ENCODE measurements at places on chromosomes 12 and 14. TPM values are rescaled to one million over a fixed set of nuclear protein-coding genes. Genes with fewer than 3 reads are reported as not detected.

DNA sequence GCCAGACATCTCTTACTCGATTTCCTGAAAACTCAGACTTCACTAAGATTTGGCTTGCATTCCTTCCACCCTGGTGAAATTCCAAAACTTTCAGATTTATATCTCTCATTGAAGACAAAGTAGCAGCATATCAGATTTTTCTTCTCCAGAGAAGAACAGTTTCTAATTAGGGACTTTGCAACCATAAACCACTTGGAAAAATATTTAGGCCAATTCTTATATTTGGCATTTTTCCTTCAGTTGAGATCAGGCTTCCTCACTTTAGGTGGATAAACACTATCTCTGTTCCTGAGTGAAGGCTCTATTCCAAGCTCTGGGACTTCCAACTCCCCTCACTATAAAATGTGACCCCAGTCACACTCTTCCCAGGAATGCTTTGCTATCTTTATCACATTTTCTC, 1434.3 kb upstream of the FLRT2 start:
- peak; percentile 72 for DNase-seq

GRCh38 chr14:79665556-79665955, 545.7 kb downstream of the DIO2 start:
- no peak for DNase-seq

- DNase-seq = no peak
Measured at GRCh38 chr12:47121146-47121545, 41.4 kb upstream of the AMIGO2 start.

GRCh38 chr14:26996246-26996645, 398.4 kb upstream of the NOVA1 start:
- no peak for DNase-seq

- peak; percentile 61 for DNase-seq
Measured at GRCh38 chr14:95217391-95217900, 60.1 kb upstream of the DICER1 start.

The CAPZA3 gene
- total RNA-seq = not detected

The AREL1 gene
- 27.4 TPM for total RNA-seq

GRCh38 chr12:27260746-27261145, 16.7 kb downstream of the STK38L start:
- DNase-seq = no peak

DNA sequence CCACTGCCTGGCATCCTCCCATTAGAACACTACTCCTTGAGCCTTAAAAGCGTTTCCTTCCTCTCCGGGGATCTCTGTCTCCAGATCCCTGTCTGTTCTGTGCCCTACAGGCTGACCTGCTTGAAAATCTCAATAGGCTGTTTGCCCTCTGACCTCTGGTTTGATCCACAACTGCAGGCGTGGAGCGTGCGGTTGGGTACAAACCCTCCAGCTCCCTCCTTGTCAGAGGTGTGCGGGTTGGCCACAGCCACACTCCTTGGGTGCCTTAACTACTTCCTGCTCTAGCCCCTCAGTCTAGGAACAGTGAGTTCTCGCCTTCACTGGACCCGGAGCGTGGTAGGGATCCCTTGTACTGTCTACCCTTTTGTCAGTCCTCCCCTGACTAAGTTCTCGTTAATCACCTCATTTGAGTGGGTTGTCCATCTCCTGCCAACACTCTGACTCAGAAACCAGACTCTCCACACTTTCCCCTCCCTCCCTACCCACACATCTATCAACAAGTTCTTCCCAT, 33.1 kb downstream of the CMKLR1 start:
- peak; percentile 7 for DNase-seq

- DNase-seq = no peak
Measured at GRCh38 chr14:71143381-71144290, 236.4 kb downstream of the PCNX1 start.

- DNase-seq = no peak
Measured at GRCh38 chr12:7061138-7061537, 620 bp downstream of the C1S start.

The GMPR2 gene
- total RNA-seq = 109 TPM

- DNase-seq = peak; percentile 87
Measured at GRCh38 chr12:111405859-111406473, at the start of gene SH2B3. Gene SH2B3, plus strand, starts transcription at chr12:111405923. Its CDS starts 12,223 bp downstream, at chr12:111418146.

The C1S gene
- total RNA-seq = under 0.01 TPM

DNA sequence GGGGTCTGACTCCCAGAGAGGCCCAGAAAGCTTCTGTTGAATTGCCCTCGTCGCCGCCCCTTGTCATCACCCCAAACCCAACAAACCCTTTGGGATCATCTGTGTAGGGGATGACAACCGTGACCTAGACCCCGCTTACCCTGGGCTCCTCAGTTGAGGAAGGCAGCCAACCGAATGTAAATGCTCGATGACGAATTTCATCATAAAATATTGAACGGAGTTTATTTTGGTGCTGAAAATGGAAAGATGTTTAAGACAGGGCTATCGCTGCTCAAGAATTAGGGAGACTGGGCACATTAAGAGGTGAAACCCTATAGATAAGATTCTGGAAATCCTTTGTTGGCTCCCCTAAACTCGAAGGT, 512 bp downstream of the ACTR10 start:
- DNase-seq = no peak

DNA sequence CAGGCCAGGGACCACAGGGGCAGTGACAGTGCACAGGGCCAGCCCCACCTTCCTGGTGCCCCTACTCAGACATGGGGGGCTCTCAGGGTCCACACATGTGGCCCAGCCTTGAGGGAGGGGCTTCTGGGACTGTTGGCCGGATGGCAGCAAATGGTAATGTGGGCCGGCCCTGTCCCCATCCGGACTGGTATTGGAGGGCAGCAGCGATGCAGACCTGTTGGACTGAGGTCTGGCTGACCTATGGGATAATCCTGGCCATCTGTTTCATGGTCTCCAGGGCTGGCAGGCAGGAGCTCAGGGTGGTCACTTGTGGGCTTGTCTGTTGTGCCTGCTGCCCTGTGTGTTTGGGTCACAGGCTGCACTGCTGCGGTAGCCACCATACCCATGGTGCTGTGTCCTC, 387.5 kb downstream of the TMEM121 start:
- no peak for DNase-seq

GRCh38 chr14:91277546-91278382, 33.3 kb upstream of the GPR68 start:
- no peak for DNase-seq

DNA sequence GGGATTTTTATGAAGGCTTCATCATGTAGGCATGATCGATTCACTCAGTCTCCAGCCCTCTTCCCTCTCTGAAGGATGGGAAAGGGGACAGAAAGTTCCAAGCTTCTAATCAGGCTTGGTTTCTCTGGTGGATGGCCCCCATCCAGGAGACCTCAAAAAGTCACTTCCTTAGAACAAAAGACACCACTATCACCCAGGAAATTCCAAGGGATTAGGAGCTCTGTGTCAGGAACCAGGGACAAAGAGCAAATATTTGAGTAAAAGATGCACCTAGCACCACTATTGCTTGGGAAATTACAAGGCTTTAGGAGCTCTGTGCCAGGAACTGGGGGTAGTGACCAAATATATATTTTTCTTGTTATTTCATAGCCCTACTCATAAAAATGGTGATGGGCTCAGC, 33.6 kb upstream of the TMX1 start:
- DNase-seq = no peak

DNA sequence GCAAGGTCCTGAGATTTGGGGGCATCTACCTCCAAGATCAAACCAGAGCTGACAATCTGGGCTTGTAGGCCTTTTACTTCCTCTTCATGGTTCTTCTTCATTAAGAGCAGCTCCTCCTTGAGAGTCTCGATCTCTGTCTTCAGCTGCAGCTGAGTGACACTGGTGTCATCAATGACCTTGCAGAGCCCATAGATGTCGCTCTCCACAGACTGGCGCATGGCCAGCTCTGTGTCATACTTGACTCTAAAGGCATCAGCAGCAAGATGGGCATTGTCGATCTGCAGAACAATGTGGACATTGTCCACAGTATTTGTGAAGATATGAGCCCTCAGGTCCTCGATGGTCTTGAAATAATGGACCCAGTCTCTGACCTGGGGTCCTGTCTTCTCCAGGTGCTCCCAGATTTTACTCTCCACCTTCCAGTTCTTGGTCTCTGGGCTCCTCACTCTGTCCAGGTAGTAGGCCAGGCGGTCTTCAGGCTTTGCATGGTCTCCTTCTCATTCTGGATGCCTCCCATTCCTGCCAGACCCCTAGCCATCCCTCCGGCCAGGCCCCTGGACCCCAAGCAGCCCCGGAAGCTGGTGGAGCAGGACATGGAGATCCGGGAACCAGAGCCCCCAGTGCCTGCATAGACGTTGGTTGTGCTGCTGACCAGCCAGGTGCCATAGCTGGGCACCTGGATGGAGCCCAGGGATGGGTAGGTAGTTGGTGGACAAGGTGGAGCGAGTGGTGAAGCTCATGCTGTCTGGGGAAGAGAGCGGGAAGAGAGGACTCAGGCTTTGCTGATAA, 141.0 kb downstream of the MSRB3 start:
- no peak for DNase-seq

- no peak for DNase-seq
Measured at GRCh38 chr14:60650373-60650961, 1.2 kb upstream of the SIX1 start.

The IFNG-AS1 gene
- not detected for total RNA-seq

GRCh38 chr14:61104358-61104757, 123.3 kb downstream of the SLC38A6 start:
- no peak for DNase-seq

GRCh38 chr12:98485792-98486340, 29.5 kb upstream of the TMPO start:
- no peak for DNase-seq

The INHBC gene
- not detected for total RNA-seq

The PTPRQ gene
- not detected for total RNA-seq

The BMAL2 gene
- total RNA-seq = 22.8 TPM

DNA sequence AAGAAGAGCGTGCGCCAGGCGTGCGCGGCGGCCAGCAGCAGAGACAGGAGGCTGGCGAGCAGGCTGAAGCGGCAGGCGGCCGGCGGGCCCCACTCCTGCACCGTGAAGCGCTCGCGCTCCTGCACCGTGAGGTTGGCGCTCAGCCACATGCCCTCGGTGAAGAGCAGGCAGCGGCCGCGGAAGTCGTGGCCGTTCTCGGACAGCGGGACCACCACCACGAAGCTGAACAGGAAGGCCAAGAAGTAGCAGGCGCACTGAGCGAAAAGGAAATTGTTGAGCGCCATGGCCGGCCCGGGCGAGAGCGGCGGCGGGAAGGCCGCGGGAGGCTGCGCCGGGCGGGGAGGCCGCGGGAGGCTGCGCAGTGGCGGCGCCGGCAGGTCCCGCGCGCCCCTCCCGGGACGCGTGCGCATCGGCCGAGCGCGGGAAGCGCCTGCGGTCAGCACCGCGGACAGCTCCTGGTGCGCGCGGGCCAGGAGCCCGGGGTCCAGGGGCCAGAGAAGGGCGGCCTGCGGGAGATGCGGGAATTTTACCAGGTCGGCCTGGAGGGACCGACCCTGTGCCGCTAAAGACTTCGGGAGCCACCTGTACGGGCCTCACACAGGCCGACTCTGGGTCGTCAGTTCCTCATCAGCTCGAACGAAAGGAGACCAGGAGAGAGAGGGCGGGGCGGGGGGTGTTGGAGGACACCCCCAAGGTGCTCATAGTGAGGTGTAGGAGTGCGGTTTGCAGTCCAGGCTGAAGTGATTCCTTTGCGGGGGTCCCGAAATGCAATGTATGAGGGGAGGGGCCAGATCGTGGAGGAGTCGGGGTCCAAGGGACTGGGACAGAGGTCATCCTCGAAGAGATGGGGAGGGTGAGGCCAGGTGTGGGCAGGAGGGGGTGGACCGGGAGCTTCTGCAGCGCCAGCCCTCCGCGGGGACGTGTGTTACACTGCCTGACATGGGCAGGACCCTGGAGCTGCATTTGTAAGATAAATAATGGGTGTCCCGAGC, at the start of gene TMEM179:
TMEM179 (minus strand) TSS at position 315 of the 992 bp plus-strand sequence; CDS start at position 284, 31 bp downstream.
- DNase-seq = peak; percentile 61

The TSHR gene
- total RNA-seq = not detected

DNA sequence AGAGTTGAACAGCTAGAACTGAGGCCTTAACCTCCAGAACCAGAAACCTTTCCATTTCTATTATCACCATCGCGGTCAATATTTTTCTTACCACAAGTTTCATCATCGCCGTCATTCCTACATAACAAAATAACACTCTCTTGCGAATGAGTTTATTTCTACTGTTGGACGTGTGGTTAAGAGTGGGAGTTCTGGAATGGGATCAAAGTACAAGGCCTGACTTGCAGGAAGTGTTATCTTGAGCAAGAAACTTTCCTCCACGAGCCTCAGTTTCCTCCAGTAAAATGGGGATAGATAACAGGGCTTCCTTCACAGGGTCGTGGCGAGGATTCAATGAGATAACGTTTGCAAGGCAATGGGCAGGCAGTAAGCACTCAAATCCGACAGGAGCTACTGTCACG, 652 bp downstream of the SART3 start:
- DNase-seq = peak; percentile 47

DNA sequence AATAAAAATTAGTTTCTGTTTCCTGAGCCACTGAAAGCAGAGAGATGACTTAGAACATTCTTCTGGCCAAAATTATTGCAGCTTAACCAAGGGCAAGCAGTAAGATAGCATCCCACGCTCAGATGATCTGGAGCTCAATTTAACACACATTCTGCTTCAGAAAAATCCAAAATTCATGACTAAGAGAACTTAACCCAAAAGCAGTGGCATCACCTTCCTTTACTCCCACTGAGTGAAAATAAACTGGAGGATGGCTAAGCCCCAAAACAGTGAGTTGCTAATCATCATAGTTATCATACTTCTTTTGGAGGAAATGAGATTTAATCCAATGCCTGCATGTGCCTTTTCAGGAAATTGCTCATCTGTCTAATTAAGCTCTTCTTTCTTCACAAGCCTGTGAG, 195.4 kb downstream of the DUSP6 start:
- DNase-seq = peak; percentile 88

GRCh38 chr12:2589381-2589780, 205.4 kb upstream of the FKBP4 start:
- DNase-seq = no peak
